Endodermal cell (in vitro differentiated cells): ENCODE measurements at places on chromosomes 11 and 22. TPM values are rescaled to one million over a fixed set of nuclear protein-coding genes. Genes with fewer than 3 reads are reported as not detected.

- H3K27me3 ChIP-seq, result no peaks in the 10 kb centered on the region
- no peak overlapping the region for H3K4me3 ChIP-seq
- no peaks in the 10 kb centered on the region for H3K36me3 ChIP-seq
- no peaks in the 10 kb centered on the region for H3K4me1 ChIP-seq
These were observed 8.3 kb downstream of the CYB561A3 start for GRCh38 chr11:61353131-61354067.

RASSF10 gene
- 7.4 to 31.6 TPM (median 30.8 TPM) in 3 replicates for total RNA-seq

GRCh38 chr11:134052988-134053945, 15.6 kb upstream of the JAM3 start:
- peaks cover 5% of the 10 kb centered on the region for H3K27me3 ChIP-seq
- peak; percentile 75 for DNase-seq
- H3K4me1 ChIP-seq, result peaks cover 5% of the 10 kb centered on the region
- H3K36me3 ChIP-seq, result no peaks in the 10 kb centered on the region

KCNA4 gene
- 0.16 and 0.55 TPM in 2 replicates for total RNA-seq

DNA sequence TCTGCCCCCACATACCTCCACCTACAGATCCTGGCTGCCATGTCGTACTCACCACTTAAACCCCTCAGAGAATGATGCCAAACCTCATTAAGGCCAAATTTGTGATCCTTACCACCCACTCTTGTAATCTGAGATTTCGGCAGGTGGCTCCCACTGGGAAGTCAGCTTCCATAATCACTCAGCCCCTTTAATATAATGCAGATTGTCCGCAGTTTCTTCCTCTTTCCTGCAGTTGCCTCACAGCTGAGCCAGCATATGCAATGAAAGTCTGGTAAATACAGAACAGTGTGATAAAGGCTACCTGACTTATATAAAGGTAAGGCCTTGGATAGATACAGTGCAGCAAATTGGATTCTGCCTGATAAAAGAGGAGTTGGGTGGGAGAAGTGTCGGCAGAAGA, 515.2 kb upstream of the TENM4 start:
- H3K36me3 ChIP-seq, result no peaks in the 10 kb centered on the region
- no peak for DNase-seq
- no peak overlapping the region for H3K27ac ChIP-seq
- H3K27me3 ChIP-seq, result no peaks in the 10 kb centered on the region
- no peak overlapping the region for H3K4me3 ChIP-seq

DNA sequence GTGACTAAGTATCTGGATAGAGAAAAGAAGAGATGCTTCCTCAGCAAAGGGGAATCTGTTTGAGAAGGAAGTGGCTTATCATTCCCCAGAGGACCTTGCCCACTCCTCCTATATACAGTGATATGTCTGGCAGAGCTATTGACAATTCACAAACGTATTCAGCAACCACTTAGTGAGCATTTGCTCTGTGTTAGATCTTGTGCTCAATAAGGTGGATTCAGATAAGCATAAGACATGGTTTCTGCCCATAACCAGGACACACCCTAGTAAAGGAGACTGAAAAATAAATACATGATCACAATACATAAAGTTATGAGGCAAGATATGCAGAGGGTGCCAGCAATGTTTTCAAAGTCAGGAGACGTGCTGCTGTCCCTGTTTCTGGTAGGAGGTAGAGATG, 1.4 kb downstream of the TMEM9B start:
- no peaks in the 10 kb centered on the region for H3K27me3 ChIP-seq
- peak overlapping the region; percentile 90 for H3K4me3 ChIP-seq
- DNase-seq, result no peak
- no peaks in the 10 kb centered on the region for H3K36me3 ChIP-seq
- H3K4me1 ChIP-seq, result peaks cover 6% of the 10 kb centered on the region
- no peak overlapping the region for H3K27ac ChIP-seq

BSCL2 gene
- total RNA-seq, result 68.6 to 77.3 TPM (median 68.7 TPM) in 3 replicates

DNA sequence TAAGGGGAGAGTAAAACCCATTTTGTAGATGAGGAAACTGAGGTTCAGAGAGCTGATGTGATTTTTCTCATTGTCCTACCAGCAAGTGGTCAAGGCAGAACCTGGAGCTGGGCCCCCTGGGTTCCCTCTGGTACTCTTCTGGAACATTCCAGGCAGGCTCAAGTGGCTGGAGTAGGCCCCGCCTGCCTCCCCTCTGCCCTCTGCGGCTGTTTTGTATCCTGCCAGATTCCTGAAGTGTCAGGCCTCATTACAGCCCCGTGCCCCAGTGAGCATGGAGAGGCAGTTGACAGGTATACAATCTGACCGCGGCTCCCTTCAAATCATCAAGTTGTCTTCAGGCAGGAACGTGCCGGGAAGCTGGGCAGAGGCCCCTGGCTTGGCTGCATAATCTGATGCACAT, 94.6 kb upstream of the CD82 start:
- H3K36me3 ChIP-seq, result no peaks in the 10 kb centered on the region
- H3K27ac ChIP-seq, result no peak overlapping the region
- peaks cover 18% of the 10 kb centered on the region for H3K27me3 ChIP-seq
- H3K4me1 ChIP-seq, result peaks cover 3% of the 10 kb centered on the region
- DNase-seq, result no peak

DNA sequence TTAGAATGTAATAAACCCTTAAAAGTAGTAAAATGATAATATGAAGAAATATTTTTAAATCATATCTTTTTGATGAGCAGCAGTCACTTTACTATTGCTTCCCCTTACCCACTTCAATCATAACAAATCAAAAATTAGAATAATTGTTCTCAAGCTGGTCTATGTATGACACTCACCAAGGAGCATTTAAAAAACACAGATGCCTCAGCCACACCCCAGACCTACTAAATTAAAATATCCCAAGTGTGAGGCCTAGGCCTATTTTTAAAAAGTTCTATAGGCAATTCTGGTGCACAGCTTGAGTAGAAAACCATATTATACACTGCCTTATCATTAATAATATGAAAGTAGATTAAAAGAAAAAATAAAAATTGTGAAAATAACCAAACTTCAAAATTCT, 15.2 kb downstream of the KIF18A start:
- H3K27me3 ChIP-seq, result no peaks in the 10 kb centered on the region
- peaks cover 37% of the 10 kb centered on the region for H3K36me3 ChIP-seq
- H3K4me3 ChIP-seq, result no peak overlapping the region
- H3K4me1 ChIP-seq, result no peaks in the 10 kb centered on the region
- H3K27ac ChIP-seq, result no peak overlapping the region

CCDC73 gene
- total RNA-seq, result not detected in 2 replicates

GRCh38 chr11:111450480-111451320, 61.5 kb downstream of the BTG4 start:
- no peaks in the 10 kb centered on the region for H3K36me3 ChIP-seq
- H3K4me3 ChIP-seq, result no peak overlapping the region
- no peak for DNase-seq
- H3K27me3 ChIP-seq, result peaks cover 7% of the 10 kb centered on the region
- H3K27ac ChIP-seq, result no peak overlapping the region
- no peaks in the 10 kb centered on the region for H3K4me1 ChIP-seq

- H3K4me3 ChIP-seq, result no peak overlapping the region
- no peak overlapping the region for H3K27ac ChIP-seq
- H3K27me3 ChIP-seq, result no peaks in the 10 kb centered on the region
These were observed 65.4 kb downstream of the GAB2 start for GRCh38 chr11:78351979-78352841.

MEI1 gene
- total RNA-seq, result 0.77 to 1.6 TPM (median 1.2 TPM) in 3 replicates

- H3K4me1 ChIP-seq, result peaks cover 3% of the 10 kb centered on the region
- no peaks in the 10 kb centered on the region for H3K27me3 ChIP-seq
- DNase-seq, result peak; percentile 88
These were observed 44.0 kb upstream of the OPCML start for GRCh38 chr11:133576351-133576750.

- peaks cover 4% of the 10 kb centered on the region for H3K27me3 ChIP-seq
- peaks cover 27% of the 10 kb centered on the region for H3K4me1 ChIP-seq
- no peak overlapping the region for H3K27ac ChIP-seq
- H3K4me3 ChIP-seq, result no peak overlapping the region
These were observed 23.8 kb downstream of the CD44 start for GRCh38 chr11:35162745-35163144.

GRCh38 chr22:50671641-50672040, 982 bp upstream of the SHANK3 start:
- no peak for DNase-seq
- no peak overlapping the region for H3K4me3 ChIP-seq

NCAPD3 gene
- 26.2 to 53.5 TPM (median 45.5 TPM) in 3 replicates for total RNA-seq

DNA sequence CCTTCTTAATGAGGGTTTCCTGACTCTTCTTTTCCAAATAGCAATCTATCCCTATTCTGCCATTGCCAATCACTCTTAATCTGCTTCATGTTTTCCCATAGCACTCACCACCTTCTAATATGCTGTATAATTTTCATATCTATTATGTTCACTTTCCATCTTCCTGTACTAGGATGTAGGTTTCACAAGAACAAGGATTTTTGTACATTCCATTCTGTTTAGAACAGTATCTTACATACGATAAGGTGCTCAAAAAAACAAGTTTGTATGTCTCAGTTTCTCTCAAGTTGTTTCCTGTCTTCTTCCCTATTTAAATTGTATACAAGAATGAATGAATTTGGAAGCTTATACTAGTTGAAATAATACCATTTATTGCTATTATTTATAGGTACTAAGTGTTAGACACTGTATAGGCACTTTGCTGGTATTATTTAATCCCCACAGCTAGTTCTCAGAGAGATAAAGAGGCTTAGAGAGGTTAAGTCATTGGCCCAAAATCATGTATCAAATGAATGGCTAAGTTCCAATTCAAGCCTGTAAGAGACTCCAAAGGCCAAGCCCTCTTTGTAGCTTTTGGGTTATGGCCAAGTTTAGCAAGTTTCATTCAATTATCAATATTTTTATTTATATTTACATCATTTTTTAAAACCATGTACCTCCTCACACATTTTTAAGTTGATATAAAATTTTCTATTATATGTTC, 134.7 kb downstream of the PAX6 start:
- no peak for DNase-seq
- no peaks in the 10 kb centered on the region for H3K27me3 ChIP-seq
- H3K27ac ChIP-seq, result no peak overlapping the region
- no peaks in the 10 kb centered on the region for H3K36me3 ChIP-seq
- no peaks in the 10 kb centered on the region for H3K4me1 ChIP-seq
- H3K4me3 ChIP-seq, result no peak overlapping the region

PKNOX2 gene
- total RNA-seq, result 4.0 and 4.6 TPM in 2 replicates

KRTAP5-11 gene
- 1.6 and 2.9 TPM in 2 replicates for total RNA-seq
